ENCODE measurements at places on chromosomes 12 and 14.

DNA sequence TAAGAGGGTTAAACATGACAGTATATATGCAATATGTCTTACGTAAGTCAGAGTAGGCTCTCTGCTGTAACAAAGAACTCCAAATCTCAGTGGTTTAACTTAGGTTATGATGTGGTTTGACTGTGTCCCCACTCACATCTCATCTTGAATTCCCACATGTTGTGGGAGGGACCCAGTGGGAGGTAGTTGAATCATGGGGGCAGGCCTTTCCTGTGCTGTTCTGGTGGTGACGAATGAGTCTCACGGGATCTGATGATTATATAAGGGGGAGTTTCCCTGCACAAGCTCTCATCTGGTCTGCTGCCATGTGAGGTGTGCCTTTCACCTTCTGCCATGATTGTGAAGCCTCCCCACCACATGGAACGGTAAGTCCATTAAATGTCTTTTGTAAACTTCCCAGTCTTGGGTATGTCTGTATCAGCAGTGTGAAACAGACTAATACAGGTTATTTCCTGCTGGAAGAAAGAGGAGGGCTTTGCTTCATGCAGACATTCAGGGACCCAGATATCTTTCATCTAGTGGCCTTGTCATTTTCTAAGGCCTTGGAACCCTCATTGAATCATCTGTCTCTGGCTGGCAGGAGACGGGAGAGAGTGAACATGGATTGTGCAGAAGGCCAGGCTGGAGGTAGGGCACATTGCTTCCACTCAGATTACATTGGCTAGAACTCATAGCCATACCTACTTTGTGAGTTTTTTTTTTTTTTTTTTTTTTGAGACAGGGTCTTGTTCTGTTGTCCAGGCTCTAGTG lies 96.1 kb downstream of the CRADD start:
- DNase-seq = no peak

DNA sequence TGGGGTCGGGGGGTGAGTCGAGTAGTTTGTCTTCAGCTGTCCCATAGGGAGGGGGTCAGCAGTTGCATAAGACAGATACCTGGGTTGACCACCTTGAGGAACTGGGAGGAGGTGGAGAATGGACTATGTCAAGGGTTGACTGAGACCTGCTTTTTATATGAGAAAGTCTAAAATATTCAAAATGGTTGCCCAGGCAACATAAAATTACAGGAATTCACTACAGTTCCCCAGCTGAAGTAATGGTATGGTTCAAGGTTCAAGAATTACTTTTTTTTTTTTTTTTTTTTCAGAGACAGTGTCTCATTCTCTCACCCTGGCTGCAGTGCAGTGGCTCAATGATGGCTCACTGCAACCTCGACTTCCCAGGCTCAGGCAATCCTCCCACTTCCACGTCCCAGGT lies 5.1 kb upstream of the TCHP start:
- DNase-seq = no peak

GRCh38 chr14:68824517-68825347 lies 31.9 kb upstream of the ZFP36L1 start:
- DNase-seq = no peak

DNA sequence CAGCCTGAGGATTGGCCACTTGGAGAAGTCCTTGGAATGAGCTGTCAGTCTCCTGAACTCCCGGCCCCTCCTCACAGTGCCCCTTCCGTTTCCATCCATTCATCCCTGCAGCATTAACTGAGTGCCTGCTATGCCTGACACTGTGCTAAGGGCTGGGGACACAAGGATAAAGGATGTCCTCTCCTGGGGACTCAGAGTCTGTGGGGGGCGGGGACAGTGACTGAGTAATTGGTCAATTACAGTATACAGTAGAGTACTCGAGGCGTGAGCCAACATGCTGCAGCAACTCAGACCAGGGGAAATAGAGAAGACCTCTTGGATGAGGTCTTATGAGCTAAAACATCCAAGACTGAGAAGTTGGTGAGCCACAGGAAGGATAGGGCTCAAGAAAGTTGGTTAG lies 43.4 kb upstream of the PWP1 start:
- no peak for DNase-seq

GRCh38 chr12:69161829-69162228 lies 77.5 kb upstream of the CPSF6 start:
- no peak for DNase-seq
